Naive B cell (primary cell): ENCODE measurements at places on chromosomes 5 and 9.

DNA sequence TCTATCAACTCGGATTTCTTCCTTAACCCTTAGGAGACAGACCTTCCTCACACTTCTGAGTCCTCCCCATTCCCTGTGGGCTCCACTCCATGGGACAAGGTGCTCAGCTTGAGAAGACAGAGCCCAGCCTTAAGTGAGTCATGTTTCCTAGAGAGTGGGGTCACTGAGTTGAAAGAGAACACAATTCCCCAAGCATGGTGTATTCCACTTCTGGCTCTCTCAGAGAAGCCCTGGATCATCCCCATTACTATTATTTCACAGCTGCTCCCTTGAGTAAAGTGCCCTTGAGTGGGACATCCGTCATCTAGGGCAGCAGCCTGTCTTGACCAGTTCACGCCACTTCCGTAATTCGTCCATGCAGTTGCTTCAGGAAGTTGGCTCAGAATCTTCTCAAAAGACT lies 604.8 kb downstream of the BNC2 start:
- no peak for DNase-seq

- DNase-seq, result no peak
These were observed 88.9 kb upstream of the PANK3 start for GRCh38 chr5:168668078-168668477.

- DNase-seq, result no peak
These were observed 23.4 kb upstream of the CAMK4 start for GRCh38 chr5:111200828-111201227.

DNA sequence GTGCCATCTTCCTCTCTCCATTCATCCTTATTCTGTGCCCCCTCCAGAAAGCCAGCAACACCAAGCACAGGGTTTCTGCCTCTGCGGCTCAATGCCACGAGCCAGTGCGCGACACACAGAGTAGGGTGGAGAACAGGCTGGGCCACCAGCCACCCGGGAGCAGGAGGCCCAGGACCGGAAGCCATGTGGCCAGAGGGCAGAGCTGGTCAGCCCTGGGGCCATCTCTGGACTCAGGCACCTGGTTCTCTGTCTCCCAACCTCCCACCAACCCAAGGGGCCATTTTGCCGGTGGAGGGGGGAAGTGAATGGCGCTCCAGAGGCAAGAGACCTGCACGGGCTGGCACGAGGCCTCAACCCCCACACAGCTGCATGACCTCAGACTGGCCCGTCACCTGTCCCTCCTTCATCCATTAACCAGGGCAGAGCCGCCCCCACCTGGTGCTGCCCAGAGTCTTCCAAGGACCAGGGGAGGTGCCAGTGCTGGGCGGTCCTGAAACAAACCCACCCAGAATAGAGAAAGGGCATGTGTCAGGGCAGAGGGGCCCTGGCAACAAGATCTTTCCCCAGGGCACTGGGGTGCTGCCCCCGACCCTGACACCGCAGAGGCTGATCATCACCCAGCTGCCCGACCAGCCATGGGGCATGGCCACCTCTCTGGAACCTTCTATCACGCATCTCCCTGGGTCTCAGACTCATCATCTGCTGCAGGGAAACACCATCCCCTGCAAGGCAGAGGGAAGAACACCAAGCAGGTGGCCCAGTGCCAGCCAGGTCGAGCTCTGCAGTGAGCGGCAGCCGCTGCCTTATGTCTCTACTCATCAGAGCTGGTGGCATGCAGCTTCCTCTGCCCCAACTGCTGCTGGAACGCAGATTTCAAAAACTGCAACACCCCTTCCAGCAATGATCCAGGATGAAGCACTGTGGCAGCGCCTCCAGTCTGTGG lies 11.9 kb downstream of the VAV2 start:
- no peak for DNase-seq

DNA sequence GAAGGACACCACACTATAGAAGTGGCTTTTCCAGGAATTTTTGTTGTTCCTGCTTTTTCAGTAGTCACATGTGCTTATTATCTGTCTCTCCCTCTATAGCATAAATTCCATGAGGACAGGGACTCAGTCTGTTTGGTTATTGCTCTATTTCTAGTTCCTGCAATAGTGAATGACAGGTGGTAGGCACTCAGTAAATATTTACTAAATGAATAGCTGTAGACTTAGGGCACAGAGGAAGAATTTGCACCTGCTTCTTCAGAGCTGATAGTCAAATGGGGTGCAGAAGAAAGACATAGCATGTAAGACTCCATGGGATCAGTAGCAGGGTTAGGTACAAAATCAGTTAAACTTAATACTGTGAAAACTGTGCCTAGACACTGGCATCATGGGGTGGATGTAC lies 580.2 kb downstream of the CCDC171 start:
- DNase-seq, result no peak
